MCF 10A (cell line): ENCODE measurements at places on chromosomes 1 and 21. TPM values are rescaled to one million over a fixed set of nuclear protein-coding genes. Genes with fewer than 3 reads are reported as not detected.

DNA sequence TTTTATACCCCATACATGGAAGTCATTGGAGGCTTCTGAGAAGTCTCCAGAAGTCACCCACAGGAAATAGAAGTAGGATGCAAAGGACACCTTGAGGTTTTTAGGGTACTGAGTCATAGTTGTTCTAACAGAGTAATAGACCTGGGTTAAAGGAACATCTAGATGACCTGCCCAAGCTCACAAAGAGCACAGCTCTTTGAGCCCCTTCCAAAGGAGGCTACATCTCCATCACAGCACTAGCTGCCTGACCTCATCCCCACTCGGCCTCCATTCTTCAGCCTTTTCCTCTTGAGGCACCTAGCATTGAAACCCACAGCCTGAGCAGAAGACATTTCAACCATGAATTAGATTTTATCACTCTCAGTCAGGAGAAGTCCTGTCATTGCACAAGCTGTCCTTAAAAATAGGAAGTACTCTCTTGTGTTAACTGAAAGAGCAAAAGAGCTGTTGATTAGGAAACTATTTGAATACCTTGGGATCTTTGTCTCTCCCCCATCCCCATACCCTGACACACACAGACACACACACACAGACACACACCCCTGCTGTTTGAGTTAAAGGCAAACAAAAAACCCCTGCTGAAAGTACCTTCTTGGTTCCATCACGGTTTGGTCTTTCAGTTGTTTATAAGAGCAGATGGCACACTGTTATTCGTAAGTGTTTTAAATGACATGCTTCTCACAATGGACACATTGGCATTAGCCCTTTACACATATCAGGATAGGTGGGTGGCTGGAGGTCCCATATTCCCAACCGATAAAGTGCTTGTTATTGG is 22.2 kb downstream of the MKNK1 start:
- DNase-seq = no peak

UBXN10 gene
- not detected in 2 replicates for total RNA-seq

GRCh38 chr1:2985067-2985561 is 36.2 kb upstream of the ACTRT2 start:
- no peak for DNase-seq

DCDC2B gene
- not detected in 2 replicates for total RNA-seq

- no peak for DNase-seq
Observed at GRCh38 chr1:190474650-190475211, 2.9 kb downstream of the BRINP3 start.

DNA sequence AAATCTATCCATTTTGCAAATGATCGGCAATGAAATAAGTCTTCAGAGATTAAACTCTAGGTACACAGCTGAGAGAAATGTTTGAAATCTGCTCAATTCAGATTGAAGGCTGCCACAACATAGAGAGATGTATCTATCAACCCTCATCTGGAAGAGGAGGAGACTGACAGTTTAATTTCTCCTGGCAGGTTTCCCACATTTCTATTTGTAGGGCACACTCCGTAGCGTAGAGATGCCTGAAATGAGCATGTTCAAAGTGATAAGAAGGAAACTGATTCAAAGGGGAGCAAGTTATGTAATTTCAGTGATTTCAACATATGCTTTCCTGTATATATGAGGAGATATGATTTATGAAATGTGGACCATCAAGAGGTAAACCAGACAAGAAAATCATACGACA is 44.1 kb downstream of the NIBAN1 start:
- no peak for DNase-seq

DNA sequence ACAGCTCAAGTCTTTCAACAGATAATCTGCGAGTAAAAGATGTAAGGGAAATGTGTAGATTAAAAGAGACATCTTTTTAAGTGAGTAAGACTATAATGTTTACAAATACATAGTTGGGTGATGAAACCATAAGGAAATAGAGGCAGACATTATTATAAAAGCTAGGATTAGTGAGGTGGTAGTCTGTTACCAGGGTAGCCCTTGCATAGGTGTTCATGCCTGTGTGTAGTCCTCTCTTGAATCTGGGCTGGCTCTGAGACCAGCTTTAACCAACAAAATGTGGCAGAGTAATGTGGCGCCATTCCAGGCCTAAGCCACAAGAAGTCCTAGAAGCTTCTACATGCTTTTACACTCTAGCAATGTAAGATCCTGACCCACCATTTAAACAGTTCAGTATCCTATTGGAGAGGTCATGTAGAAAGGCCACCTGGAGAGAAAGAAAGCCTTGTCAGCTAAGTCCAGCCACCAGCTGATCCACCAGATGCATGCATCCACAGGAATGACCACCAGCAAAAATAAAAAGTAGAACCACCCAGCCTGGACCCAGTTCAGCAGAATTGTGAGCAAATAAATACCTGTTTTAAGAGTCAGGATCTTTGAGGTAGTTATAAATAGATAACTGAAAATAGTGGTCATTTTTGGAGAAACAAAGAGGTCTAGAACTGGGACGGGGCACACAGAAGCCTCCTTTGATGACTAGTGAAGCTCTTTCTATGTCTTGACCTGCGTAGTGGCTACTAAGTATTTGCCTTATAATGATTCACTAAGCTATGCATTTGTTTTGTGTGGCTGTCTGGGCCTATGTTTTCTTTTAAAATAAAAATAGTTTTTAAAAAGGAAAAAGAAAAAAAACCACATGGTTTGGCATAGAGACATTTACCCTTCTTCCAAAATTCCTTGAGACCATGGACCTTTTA is 8.1 kb downstream of the NIBAN1 start:
- no peak for DNase-seq

GRCh38 chr1:177133977-177134538 is 30.5 kb downstream of the ASTN1 start:
- DNase-seq = no peak

DMBX1 gene
- not detected in 2 replicates for total RNA-seq

- no peak for DNase-seq
Observed at GRCh38 chr1:199734186-199734585, 293.3 kb upstream of the NR5A2 start.

- no peak for DNase-seq
Observed at GRCh38 chr1:26570287-26570686, 40.7 kb downstream of the RPS6KA1 start.
